ENCODE measurements at places on chromosomes 5 and 9.

GRCh38 chr9:8391132-8391531 is 591.6 kb upstream of the DMAC1 start:
- DNase-seq, result no peak

- peak; percentile 84 for DNase-seq
Observed at GRCh38 chr9:133144142-133144903, 19.4 kb downstream of the GBGT1 start.

DNA sequence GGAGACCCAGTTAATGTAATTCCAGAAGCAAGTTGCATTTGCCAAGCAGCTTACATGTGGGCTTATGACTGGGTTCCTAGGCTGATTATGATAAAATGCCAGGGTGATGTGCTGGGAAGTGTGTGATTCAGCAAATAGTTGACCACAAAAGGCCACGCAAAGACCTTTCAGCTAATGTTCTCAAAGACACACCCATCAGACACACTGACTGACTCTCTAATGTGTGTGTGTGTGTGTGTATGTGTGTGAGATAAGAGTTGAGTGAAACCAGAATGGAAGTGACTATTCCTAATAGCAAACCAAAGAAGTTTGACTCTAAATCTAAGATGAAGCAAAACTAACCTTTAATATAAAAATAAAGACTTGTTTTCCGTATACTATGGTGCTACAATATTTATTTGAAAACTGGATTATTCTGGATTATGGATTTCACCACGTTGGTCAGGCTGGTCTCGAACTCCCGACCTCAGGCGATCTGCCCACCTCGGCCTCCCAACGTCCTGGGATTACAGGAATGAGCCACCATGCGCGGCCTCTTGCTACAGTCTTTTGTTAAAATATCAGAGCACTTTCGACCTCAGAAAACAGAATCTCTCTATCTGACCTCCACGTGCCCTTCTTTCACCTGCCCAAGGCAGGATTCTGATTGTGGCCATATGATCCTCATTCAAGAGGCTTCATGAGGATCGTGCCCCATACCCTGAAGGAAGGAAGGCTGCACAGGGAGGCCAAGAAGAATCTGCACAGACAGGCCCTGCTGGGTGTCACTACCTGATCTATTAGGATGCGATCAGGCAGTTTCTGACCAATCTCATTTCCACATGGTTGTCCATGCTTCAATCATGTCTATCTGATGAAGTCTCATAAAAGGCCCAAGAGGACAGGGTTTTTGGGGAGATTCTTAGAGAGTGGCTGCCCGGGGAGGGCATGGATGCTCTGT is 75.6 kb downstream of the USP20 start:
- DNase-seq, result peak; percentile 95

DNA sequence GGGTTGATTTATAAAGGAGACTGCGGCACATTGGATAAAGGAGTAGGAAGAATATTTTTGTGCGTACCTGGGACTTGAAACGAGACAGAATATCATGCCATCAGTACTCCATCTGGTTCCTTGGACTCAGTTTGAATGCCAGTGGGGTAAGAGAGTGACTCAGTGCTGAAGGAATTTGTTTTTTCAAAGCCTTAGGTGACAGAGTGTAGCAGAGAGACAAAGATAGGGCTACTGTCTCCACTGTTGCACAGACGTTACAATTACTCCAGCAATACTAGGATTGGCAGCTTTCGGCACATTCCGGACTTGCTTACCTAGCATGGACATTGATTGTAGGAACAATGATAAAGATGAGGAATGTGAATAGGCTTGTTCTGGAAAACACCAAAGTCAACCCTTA is 250.7 kb downstream of the KCTD16 start:
- DNase-seq, result no peak

DNA sequence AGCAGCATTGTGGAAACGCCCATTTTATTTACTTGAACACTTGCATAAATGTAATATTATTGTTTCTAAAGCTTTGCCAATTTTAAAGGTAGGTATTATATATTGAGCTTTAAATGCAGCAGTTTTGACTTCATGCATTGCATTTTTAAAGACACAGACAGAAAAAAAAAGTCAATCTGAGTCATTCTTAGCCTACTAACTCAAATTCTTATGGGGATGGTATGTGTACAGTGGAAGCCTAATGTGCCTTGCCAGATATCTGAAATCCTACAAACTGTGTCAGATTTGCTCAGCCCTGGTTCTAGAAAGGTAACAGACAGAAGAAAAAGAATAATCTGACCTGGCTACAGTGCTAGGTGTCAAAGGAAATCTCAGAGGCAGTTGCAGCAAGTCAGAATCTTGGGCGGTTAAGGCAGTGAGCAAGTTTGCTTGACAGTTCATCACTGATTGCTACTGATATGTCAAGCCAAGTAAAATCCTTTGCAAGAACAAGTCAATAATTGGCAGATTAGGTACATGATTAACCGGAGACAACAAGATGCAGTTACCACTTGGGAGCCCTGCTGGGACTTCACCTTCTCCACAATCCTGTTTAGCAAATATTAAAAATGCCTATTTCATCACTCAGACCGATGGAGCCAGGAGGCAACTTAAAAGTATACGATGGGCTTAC is 224.8 kb upstream of the WWC1 start:
- DNase-seq, result peak; percentile 32

DNA sequence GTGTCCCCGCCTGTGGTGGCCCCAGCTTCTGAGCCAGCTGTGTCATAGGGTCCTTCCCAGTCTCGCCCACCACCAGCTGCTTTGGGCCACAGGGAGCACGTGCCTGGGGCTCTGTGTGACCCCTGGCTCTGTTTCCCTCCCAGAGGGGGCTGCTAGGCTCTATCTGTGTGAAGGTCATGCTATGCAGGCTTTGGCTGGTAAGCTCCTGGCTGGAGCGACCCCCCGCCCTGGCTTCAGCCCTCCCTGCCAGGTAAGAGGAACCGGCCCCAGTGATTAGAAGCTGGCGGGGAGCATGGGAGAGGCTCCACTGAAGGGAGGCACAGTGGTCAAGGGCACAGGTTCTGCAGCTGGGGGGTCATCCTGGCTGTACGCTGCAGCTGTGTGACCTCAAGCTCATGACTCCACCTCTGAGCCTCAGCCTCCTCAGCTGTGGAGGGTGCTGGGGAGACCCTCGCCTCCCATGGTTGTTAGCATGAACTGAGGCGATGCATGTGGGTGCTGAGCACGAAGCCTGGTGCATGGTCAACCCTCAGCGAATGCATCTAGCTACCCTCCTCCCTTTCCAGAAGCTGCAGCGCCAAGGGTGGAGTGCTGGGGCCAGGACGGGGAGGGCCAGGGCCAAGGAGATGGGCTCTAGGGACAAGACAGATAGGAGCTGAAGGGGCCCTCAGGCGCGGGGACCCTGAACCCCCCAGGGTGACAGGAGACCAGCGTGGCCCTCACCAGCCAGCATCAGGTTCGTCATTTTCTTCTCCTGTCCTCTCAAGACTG is 163.8 kb upstream of the MVB12B start:
- DNase-seq, result no peak

GRCh38 chr5:107955321-107955720 is 284.6 kb upstream of the EFNA5 start:
- DNase-seq, result no peak

DNA sequence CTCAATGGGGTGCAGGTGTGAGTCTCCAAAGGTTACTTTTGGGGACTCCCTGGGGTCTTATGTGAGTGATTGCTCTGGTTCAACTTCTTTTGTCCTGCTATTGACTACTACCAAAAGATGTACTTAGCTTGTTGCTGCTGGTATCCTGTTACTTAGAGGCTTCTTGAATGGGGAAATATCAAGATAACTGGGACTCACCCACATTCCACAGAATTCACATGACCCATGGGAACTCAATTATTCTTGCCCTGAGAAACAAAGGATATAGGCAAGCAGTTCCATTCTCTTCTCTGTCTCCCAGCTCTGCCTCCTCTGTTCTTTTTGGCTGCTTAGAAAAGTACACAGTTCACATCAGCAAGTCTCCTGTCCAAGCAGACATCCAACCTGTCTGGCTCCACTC is 105.9 kb downstream of the UNC13B start:
- peak; percentile 3 for DNase-seq

- DNase-seq, result no peak
Observed at GRCh38 chr5:149782895-149783586, 52.9 kb downstream of the PPARGC1B start.

DNA sequence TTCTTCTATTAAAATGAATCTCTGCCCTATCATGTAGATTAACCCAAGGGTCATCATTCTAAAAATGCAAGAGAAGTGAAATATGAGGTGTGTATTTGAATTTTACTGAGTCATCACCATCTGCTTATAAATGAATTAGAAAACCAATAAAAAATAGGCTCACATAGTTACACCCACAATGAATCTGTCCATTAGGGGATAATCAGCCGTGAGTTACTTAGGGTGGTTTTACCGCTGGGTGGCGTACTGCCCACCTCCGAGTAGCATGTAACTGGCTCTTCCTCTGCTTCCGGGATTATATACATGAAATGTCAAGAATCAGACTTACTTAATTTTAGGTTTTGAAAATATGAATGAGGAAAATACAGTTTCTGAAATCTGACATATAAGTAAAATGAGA is 332.9 kb upstream of the CCNG1 start:
- no peak for DNase-seq

DNA sequence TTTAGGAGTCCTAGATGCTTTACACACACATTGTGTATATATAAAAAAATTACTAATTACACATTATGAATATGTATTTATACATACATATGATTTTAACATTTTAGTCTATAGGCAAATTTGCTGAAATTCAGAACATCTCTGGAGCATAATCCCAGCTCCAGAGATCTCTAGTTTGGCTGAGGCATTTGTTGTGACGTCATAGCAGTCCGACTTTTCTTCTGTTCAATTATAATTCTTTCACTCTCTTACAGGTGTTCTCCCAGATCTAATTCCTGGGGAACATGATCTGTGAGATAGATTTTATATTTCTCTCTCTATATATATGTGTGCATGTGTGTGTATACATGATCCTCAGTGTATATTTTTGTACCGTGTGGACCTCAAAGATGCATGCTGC is 1876.2 kb downstream of the EFNA5 start:
- DNase-seq, result no peak

- DNase-seq, result peak; percentile 92
Observed at GRCh38 chr9:136551401-136552116, 5.7 kb upstream of the NOTCH1 start.

DNA sequence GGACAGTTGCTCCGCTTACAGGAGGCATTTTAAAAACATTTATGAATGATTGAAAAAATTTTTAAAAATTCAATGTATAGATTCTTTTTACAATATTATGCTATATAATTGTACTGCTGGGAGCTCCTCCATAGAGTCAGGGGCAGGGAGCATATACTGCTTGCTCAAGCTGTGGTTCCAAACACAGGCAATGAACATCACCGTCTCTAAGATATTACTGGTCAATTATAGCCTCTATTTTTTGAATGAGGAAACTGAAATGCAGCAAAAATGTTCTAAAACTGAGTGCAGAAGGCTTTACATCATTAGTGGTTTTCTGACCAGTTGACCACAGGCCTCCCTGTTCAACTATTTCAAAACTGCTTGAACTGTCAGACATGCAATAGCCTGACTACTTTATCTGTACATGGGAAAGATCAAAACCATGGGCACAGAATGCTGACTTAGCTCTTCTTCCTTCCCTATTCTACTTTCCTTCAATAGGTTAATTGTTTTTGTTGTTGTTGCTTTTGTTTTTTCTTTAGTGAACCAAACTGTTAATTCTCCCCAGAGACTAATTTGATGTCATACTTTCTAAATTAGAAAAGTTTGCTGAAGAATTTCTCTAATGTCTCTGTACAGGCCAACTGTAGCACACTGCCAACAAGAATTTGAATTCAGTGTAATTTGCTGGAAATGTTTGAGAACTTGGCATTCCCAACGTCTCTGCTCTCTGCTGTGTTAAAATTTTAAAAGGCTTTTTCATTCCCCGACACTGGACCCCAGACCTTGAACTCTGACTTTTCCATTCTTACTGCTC is 107.6 kb upstream of the MPDZ start:
- DNase-seq, result peak; percentile 77

GRCh38 chr9:100111235-100111634 is 12.2 kb downstream of the INVS start:
- peak; percentile 90 for DNase-seq

- DNase-seq, result peak; percentile 79
Observed at GRCh38 chr9:93116072-93116961, 17.7 kb downstream of the NINJ1 start.

DNA sequence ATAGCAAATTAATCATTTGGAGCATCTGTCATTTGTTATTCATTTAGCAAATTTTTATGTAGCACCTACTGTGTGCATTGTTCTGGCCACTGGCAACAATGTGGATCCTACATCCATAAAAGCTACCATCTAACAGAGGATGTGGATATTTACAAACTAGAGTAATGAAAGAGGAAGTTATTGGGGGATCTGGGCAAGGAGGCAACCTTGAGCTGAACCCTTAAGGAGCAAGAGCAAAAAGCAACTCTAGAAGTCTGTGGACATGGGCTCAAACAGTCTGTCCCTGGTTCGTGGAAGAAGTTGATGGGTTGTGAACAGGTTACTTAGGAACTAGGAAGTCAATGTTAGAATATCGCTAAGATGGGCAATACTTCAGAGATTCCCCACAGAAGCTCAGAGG is 259.9 kb downstream of the SYK start:
- DNase-seq, result no peak

DNA sequence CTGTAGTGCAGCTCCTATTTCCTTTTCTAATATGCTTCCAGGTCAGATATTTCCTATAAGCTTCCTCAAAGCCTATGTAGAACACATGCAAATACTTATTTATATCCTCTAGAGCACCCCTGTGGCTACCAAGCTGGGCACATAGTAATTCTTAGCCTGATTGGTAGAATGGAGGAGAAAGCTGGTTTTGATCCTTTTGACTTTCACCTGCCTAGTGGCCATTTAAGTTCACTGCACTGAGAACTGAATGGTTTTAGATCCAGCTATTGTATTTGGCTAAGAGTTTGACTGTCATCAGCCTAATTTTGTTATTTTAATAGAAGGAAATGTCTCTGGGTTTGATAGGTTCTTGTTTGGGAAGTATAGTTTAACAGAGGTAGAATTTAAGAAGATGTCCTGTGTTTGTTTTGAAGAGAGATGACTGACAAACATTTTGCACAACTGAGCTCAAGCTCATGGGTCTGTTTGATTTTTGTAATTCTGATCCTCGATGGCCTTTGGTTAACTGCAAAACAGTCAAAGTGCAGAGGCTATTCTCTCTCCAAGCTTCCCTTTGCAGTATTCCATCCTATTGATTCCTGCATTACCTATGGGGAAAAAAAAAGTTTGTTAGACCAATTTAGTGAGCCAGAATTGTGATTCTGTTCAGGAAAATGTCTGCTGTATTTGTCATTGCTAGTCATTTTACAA is 85.4 kb downstream of the KCNN2 start:
- no peak for DNase-seq

DNA sequence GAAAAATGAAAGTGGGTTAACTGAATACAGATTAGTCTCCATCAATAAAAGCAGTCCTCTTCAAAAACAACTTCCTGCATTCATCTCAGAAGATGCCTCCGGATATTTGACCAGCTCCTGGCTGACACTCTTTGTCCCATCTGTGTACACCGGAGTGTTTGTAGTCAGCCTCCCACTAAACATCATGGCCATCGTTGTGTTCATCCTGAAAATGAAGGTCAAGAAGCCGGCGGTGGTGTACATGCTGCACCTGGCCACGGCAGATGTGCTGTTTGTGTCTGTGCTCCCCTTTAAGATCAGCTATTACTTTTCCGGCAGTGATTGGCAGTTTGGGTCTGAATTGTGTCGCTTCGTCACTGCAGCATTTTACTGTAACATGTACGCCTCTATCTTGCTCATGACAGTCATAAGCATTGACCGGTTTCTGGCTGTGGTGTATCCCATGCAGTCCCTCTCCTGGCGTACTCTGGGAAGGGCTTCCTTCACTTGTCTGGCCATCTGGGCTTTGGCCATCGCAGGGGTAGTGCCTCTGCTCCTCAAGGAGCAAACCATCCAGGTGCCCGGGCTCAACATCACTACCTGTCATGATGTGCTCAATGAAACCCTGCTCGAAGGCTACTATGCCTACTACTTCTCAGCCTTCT is 16.6 kb downstream of the F2R start:
- DNase-seq, result no peak
